ENCODE measurements at places on chromosomes 13 and 19. TPM values are rescaled to one million over a fixed set of nuclear protein-coding genes. Genes with fewer than 3 reads are reported as not detected.

DNA sequence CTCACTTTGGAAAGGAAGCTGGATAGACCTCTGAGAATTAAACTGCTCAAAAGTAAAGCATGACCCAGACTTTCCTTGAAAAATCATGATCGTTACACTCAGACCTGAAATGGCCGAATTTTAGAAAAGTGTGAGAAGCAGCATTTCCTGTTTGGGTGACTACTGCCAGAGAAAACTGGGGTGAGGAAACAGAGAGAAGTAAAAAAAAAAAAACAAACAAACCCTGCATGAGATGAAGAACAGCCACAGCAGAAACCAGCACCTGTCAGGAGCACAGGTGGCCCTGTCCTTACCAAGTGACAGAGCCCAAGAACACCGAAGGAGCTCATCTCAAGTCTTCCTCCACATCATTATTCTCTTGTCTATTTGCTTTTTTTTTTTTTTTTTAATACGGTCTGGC lies 12.0 kb upstream of the ADPRHL1 start:
- no peak for DNase-seq

MED25 gene
- 61.3 TPM for total RNA-seq

GRCh38 chr13:89812856-89813255 lies 1534.6 kb upstream of the MIR17HG start:
- no peak for DNase-seq

NMRK2 gene
- 0.73 TPM for total RNA-seq

DNA sequence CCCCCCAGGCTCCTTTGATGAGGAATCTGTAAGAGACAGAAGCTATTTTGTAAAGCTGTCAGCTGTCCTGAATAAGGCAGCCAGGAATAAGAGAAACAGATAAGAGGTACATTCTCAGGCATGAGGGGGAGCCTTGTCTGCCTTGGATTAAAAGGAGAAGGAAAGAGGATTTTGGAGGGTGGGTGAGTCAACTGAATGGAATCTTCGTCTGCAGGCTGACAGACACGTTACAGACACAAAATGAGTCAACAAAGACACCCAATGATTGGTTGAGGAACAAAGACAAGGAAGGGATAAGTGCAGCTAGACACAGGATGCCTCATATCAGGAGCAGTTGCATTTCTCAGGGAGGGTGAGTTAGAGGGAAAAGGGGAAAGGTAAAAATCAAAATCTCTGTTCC lies 162.5 kb downstream of the OLFM4 start:
- DNase-seq, result peak; percentile 1

ZNF491 gene
- not detected for total RNA-seq

DNA sequence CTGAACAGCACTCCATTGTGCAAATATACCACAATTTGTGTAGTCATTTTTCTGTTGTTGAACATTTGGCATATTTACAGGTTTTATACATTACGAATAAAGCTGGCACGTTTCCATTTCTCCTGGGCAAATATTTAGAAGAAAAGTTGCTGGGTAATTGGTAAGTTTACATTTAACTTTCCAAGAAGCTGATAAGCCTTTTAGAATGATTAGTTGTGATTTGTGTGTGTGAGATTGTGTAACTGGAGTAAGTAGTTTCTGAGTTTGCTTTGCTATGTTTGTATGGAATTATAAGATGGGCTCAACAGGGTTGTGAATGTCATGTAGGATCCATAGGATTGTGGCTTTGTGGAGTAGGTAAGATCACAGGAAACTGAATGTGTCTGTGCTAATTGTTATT lies 1.6 kb upstream of the ZNF529 start:
- DNase-seq, result no peak

PRR19 gene
- 1.4 TPM for total RNA-seq

DNA sequence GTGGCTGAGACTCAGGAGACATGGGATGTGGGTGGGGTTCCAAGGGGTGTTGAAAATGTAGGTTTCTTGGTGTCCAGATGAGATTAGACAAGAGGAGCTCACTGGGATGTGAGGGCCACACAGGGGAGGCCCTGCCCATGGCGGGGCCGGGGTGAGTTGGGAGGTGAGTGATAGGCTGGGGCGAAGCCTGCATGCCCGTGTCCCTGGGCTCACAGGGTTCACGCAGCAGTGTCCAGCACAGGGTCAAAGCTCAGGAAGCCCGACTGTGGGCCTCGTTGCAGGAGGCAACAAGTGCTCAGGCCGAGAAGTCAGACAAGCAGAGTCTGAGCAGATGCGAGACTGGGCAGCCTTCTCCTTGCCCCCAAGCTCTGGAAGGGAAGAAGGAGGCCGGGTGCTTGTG lies 27.2 kb downstream of the CCDC8 start:
- no peak for DNase-seq

GRCh38 chr19:11848594-11849469 lies at the start of gene ZNF439:
ZNF439 (plus strand) TSS chr19:11848726; CDS start chr19:11848868, 142 bp downstream.
- DNase-seq, result peak; percentile 44

LGI4 gene
- 0.29 TPM for total RNA-seq

GRCh38 chr19:34145741-34146202 lies 26.5 kb upstream of the LSM14A start:
- peak; percentile 6 for DNase-seq

- no peak for DNase-seq
These were observed 44.0 kb downstream of the KLF2 start for GRCh38 chr19:16368385-16369305.

F2RL3 gene
- total RNA-seq, result not detected

DNA sequence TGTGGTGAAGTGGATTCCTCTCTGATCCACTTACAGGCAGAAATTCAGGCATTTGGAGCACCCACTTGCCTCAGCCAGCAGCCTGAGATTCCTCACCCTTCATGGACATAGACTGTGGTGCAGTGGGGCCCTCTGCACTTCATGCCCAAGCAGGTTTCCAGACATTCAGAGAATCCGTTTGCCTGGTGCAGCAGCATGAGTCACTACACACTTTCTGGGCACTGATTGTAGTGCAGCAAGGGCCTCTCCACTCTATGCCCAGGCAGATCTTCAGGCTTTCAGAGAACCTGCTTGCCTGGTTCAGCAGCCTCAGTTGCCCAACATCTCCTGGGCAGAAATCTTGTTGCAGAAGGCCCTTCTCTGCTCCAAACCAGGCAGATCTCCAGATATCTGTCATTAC lies 920.9 kb downstream of the SLITRK5 start:
- DNase-seq, result no peak

GRCh38 chr19:10920781-10921180 lies 7.7 kb downstream of the YIPF2 start:
- no peak for DNase-seq

DNA sequence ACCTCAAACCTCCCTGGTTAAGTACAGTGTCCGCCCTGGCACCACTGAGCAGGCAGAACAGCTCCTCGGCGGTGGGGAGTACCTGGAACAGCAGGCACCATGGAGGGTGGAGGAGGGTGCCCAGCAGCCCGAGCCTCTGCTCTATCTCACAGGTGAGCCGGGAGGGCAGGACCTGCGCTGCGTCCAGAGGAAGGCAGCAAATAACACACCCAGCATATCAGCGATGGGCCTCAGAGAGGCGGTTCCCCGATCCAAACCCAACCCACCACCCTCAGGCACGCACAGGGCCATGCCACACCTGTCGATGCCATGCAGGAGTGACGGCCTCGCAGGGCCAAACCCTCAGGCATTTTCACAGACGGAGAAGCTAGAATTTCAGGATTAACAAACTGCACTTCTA lies 11.8 kb downstream of the PEPD start:
- DNase-seq, result no peak

- no peak for DNase-seq
These were observed 2.8 kb downstream of the PCDH9 start for GRCh38 chr13:67227131-67227983.

DNA sequence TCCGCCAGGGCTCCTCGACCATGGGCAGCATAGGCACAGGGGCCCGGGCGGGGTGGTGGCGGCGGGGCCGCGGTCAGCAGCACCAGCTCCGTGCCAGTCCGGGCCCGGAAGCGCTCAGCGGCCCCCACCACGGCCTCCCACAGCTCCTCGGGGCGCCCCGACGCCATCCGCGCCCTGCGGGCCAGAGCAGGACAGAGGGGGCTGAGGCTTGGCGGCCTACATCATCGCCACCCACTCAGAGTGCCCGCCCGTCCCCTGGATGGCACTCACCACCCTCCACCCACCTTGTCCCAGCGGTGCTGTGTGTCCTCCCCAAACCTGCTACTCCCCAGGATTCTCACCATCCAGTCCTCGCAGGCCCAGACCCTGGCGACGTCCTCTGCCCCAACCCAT lies 4.0 kb downstream of the AKT1S1 start:
- no peak for DNase-seq

COL5A3 gene
- 22.2 TPM for total RNA-seq

DNA sequence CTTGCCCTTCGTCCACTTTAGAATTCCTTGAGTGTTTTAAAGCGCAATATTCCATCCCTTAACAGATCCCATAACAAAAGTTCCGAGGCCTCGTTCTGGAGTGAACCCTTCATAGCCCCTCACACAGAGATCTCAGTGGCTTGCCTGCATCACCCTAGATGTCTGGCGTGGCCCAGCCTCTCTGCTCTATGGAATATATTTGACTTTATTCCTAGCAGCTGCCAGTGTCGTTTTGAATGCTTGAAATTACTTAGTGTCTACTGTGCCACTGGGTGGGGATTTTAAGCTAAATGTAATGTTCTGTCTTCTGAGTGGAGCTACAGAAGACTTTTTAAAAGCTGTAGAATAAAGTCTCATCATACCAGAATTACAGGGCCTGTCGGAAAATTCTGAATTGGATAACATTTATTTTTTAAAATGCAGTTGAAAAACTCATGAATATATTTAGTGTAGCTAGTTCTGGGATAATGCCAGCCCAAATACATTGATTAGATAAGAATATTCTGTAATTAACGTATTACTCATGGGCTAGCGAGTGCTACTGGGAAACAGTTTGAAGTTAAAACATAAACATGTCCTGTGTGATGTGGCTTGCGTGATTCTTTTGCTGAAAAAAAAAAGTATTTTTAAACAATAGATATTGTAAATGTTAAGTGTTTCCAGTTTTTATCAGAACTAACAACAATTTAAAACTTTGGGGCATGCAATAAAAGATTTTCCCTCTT lies 111.8 kb downstream of the ESD start:
- DNase-seq, result no peak
